ENCODE measurements at places on chromosomes 3 and 15.

- peak; percentile 82 for DNase-seq
Observed at GRCh38 chr3:32018757-32019564, 37.4 kb downstream of the ZNF860 start.

- peak; percentile 63 for DNase-seq
Observed at GRCh38 chr15:49627407-49627877, 6.6 kb downstream of the DTWD1 start.

DNA sequence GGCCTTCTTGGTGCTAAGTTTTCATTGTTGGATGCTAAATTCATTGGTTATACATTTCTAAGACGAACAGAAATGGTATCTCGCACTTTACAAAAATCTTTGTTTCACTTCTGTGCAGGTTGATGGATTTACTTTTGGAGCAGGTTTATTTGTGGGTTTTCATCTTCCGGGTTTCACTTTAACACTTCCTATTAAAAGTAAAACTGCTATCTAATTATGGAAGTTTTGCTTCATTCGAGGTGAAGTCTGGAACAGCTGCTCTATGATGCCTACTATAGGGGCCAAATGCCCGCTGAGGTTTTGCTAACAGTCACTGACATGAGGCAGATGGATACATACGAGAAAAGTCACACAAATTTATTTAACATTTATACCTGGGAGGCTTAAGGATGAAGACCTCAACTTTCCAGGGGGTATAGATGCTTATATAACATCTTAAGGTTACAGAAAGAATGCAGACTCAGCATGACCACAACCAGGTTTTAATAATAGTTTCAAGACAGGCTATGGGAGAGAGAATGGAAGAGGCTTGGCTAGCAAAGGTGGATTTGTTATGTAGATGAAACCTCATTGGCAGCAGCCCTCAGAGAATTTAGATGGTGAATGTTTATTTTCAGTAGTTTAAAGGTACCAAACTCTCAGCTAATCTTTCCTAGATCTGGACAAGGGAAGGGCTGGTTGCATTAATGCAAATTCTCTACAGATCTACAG lies 54.2 kb downstream of the OSTN start:
- no peak for DNase-seq

DNA sequence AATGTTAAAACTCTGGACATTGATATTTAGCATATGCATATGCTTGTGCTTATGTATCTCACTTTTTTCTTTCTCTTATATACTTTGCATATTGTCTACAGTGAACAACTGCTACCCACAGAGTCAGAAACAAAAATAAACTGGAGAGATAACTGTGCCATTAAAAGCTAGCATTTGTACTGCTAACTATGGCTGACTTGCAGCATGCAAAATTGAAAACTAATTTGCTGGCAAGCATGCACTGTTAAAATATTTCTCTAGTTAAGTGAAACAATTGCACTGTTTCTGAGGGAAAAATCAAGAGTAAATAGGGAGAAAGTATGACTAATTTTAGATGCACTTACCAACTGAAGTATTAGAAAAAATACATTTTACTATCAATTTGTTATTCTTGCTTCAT lies 177.8 kb downstream of the CBLB start:
- no peak for DNase-seq

DNA sequence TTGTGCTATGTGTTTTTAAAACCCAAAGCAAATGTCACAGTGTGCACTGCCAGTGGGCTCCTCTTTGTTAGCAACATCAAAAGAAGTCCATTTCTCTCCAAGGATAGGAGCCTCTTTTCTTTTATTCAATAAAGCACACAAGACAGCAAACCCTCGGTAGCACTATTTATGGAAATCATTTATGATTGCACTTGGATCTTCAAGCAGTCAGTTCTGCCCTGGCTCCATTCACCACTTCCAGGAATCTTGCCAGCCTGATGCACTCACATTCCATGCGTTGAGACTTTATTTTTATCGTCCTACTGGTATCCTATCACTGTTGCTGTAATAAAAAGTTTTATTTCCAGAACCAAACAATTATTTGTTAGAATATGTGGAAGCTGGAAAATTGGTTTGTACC lies 412.1 kb downstream of the TBL1XR1 start:
- peak; percentile 42 for DNase-seq

DNA sequence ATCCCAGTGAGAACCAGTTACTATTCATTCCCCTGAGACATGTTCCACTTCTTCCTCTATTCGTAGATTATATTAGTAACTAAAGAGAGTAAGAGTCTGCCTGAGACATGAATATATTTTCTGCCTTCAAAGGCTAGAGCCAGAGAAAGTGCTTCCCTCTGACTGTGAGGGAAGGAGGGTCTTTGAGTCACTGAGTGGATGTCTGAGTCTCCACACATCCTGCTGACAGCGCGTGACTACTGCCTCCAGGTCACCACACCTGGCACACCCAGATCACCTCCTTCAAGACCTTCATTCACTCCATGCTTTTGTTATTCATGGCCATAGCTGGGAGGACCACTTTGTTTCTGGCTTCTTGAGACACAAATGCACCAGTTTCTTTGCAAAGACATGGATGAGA lies 135.6 kb downstream of the SOX2 start:
- DNase-seq = no peak

- no peak for DNase-seq
Observed at GRCh38 chr3:128709506-128710210, 16.3 kb upstream of the RAB7A start.

DNA sequence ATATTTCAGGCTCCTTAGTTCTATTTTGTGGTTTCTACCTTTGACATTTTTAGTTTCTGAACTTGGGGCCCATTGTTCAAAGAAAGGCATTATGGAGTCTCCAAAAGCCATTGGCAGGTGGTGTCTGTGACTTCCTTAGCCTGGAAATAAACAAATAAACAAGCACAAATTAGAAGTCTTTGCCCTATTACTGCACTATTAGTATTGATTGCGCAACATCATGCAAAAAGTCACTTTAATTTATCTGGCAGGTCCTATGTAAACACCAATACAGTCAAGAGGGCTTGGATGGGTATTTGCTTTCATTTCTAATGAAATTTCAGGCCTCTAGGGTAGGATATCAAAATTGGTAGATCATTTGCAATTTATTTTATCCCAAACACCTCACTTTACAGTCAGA lies 85.6 kb downstream of the LPP start:
- no peak for DNase-seq

DNA sequence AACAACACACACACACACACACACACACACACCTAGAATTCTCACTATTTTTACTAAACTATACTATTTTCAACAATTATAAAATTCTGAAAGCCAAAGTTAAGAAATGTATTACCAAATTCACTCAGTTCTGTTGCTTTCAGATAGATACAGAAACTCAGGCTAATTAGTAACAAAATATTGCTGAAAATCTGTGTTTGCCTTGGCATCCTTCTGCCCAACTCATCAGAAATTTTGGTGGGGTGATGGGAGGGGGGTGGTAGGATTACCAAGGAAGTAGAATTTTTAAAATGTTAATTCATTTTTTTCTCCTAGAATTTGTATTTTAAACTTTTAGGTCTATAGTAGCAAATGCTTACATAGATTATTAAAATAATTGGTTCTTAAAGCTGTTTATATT lies 2.7 kb upstream of the CPOX start:
- no peak for DNase-seq

GRCh38 chr3:38643090-38643489 lies 6.4 kb downstream of the SCN5A start:
- no peak for DNase-seq

DNA sequence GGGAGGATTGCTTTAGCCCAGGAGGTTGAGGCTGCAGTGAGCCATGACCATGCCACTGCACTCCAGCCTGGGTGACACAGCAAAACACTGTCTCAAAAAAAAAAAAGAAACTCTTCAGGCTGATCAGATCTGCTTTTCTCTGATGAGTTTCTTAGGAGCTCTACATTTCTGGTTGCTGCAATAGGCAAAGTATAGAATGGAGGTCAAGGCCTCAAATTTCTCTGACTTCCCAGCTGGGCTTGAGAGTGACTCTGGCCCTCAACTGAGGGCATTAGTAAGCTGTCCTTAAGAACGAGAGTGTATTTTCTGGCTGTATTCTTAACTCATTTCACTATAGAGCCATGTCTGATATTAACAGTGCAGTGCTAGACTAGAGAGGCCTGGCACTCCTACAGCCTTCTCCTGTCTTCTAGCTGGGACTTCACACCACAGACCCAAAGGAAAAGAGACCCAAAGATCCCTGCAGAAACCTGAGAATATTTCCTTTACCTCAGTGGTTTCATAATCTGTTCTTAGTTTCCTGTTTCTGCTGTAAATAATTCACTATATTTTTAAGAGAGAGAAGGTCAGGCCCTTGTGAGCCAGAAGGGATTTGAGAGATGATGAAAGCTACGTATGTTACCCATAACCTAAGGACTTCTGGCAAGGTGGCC lies 2.0 kb upstream of the NR1I2 start:
- no peak for DNase-seq

GRCh38 chr3:185717121-185717520 lies 107.7 kb downstream of the IGF2BP2 start:
- peak; percentile 90 for DNase-seq

DNA sequence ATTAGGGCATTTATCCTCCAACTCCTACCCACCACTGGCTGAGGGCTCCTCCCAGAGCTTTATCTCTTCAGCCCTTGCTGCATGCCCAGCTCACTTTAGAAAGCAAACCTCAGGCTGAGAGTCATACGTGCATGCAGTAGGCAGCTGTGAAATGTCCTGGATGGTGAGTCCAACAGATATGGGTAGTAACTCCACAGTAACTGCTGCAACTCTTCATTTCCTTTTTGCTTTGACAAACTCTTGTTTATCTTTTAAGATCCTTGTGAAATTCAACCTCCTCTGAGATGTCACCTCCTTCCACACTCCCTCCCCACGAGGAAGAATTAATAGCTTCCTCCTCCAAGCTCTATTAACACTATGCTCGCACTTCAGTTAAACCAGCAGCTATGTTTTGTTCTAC lies 35.9 kb upstream of the CTNNB1 start:
- no peak for DNase-seq

DNA sequence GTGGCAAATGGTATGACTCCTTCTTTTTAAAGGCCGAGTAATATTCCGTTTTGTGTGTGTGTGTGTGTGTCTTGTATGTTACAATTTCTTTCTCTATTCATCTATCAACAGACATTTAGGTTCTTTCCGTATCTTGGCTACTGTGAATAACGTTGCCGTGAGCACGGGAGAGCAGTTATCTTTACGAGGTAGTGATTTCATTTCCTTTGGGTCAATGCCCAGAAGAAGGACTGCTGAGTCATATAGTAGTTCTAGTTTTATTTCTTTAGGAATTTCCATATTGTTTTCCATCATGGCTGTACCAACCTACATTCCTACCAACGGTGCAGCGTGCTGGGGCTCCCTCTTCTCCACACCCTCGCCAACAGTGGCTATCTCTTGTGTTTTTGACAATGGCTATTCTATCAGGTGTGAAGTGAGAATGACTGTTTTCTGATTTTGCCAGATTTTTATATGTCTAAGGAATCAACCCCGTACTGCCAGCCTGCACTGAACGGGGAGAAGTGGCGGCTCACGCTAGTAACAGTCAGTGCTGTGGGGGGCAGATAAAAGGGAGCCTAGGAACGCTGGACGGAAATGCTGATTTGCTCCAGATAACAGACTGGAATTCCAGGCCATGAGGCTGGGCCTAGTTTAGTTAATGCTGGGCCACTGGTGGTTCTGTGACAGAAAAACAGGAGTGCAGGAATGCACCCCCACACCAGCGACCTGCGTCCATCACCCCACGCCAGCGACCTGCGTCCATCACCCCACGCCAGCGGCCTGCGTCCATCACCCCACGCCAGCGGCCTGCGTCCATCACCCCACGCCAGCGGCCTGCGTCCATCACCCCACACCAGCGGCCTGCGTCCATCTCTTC lies 168.1 kb downstream of the XXYLT1 start:
- peak; percentile 95 for DNase-seq

- DNase-seq = no peak
Observed at GRCh38 chr15:39061952-39062464, 497.4 kb upstream of the RASGRP1 start.

- DNase-seq = peak; percentile 55
Observed at GRCh38 chr15:51751697-51752683, 593 bp downstream of the TMOD2 start.

- no peak for DNase-seq
Observed at GRCh38 chr3:38578551-38578950, 70.9 kb downstream of the SCN5A start.

DNA sequence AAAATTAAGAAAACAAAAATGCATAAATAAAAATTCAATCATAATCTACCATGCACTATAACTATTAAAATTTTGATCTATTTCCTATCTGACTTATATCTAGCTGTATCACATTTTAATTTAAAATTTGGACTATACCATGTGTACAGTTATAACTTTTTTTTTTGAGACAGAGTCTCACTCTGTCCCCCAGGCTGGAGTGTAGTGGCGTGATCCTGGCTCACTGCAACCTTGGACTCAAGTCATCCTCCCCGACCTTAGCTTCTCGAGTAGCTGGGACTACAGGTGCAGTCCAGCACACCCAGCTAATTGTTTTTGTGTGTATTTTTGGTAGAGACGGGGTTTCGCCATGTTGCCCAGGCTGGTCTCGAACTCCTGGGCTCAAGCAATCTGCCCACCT lies 119.9 kb downstream of the ADAM10 start:
- DNase-seq = no peak

- DNase-seq = no peak
Observed at GRCh38 chr3:101223016-101223415, 97.4 kb downstream of the IMPG2 start.

DNA sequence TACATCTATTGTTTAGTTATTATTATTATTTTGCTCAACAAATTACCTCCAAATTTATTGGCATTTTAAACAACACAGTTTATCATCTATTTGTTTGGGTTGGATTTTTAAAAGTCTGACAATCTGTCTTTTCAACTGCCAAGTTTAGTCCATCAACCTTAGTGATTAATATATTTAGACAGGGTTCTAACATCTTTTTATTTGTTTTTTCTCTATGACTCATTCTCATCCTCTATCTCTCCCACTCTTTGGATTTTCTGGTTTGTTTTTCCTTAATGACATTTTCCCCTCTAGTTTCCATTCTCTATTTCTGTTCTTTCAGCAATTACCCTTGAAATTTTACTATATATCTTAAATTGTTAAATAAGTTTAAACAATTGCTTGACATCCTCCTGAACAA lies 41.9 kb downstream of the EMC4 start:
- no peak for DNase-seq

DNA sequence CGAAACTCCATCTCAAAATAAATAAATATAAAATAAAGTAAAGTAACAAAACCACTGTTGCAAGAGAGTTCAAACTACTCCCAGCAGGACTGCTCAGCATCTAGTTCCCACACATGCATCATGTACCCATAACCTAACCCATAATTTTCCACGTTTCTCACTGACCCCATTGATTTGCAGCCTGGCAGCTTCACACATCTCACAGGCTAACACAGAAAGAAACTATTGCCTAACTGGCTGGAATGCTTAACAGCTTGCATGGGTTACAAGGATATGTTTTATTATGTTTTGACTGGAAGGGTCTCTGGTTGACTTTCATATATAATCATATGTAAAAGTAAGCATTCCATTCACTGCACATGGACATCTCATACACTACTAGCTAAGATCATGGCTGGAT lies 55.6 kb upstream of the TBC1D23 start:
- DNase-seq = no peak

DNA sequence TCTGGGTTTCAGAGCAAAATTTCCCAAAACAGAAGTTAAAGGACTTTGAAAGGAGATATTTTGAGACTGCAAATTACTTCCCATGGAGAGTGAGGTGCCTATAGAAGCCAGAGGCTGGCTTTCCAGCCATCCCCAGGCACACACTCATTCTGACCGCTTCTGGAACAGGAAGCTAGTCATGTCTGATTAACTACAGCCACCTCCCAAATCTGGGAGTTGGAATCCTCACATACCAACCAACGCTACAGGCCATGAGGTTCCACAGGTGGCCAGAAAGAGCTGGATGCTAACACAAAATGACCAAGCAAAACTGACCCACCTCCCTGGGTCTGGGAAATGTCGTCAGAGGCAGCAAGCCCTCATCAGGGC lies 87.2 kb downstream of the SNRK start:
- DNase-seq = peak; percentile 61
